ENCODE measurements at places on chromosomes 16 and 17. TPM values are rescaled to one million over a fixed set of nuclear protein-coding genes. Genes with fewer than 3 reads are reported as not detected.

DNA sequence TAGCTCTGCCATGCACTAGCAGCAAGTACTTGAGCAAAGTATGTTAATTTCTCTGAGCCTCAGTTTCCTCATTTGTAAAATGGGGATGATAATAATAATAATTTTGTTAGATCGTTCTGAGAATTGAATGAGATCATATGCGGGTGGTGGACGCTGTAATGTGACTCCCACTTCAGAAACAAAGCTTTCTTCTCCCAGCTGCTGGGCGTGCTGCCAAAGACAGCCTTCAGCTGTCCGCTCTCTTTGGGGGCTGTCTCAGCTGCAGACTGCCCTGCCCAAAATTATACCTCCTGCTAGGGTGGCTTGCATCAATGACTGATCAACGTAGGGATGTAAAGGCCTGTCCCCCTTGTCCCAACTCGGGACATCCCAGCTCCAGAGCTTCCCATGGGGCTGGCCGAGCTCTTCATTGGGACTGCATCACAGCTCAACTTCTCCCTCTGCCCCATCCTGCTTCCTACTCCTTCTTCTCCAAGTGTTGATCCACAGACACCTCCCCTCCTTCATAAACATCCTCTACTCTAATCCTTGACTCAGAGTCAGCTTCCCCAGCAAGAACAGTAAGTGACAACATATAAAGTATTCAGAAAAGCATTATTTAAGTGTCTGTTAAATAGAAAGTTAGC, 30.7 kb upstream of the CDH5 start:
- DNase-seq, result no peak

DNA sequence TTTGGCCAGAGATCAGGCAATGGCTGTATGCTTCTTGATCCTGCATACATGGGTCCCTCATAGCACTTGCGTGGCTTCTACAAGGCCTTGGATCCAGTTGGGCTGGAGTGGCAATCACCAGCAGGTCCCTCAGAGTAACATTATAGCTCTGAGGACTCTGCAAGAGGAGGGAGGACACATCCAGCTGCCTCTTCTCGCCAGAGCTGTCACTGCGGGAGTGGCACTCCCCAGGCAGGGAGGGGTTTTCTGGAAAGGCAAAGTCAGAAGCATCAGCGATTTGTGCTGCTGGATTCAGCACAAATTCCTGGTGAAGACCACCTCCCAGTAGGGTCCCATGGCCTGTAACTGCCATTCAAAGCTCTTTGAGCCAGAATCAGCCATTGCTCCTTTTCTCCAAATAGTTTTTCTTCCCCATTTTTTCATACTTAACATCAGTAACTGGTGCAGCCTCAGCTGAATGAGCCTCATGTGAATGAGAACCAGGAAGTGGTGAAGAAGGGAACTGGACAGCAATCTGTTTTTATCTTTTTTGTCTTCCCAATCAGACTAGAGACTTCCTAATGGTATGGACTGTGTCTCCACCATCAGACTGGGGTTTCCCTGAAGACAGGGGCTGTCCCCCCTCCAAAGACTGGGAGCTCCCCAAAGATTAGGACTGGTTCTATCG, 40.6 kb upstream of the HOXB13 start:
- no peak for DNase-seq

DNA sequence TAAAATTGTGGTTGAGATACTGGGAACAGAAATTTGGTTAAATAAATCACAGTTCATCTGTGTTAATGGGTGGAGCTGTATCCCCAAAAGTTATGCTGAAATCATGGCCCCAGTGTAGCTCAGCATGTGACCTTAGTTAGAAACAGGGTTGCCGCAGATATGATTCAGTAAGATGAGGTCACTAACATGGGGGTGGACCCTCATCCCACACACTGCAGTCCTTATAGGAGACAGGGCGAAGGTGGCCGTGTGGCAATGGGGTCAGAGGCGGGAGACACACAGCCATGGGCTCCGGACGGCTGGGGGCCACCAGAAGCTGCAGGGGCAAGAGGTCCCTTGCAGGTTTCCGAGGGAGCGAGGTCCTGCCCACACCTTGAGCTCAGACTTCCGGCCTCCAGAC, 10.7 kb downstream of the GALNS start:
- DNase-seq, result no peak

MGAT5B gene
- 34.9 TPM for total RNA-seq

DNA sequence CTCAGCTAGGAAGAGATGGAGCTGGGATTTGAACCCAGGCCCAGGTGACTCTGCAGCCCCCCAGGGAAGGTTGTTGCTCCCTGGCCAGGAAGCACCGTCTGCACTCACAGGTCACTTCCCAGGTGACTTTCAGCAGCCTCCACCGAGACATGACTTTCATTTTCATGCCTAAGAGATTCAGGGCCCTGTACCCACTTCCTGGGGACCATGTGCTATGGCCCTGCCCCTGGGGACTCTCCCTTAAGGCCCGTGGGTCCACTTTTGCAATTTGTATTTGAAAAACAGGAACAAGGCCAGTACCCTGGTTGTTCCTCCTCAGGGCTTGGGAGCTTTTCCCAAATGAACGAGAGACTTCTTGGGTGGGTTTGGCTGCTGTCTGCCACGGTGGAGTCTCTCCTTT, 191.0 kb downstream of the IRF8 start:
- DNase-seq, result no peak

DNA sequence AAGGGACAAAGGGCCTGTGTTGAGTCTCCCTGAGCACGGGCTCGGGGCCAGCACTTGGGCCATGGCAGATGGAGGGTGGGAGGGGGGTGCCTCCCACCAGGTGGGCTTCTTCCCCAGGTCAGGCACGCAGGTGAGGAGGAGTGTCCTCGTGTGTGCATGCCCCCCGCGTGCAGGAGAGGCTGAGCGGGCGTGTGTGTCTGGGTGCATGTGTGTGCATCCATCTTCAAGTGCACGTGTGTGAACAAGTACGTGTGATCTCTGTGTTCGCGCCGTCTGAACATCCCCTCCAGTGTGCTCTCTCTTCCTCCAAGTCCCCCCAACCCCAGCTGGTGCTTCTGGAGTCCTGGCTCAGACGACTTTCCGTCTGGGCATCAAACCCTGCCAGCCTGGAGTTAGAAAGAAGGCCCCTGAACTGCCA, 2.7 kb upstream of the ZG16B start:
- DNase-seq, result no peak

NPTX1 gene
- total RNA-seq, result 1.1 TPM

INCA1 gene
- 1.7 TPM for total RNA-seq

DNA sequence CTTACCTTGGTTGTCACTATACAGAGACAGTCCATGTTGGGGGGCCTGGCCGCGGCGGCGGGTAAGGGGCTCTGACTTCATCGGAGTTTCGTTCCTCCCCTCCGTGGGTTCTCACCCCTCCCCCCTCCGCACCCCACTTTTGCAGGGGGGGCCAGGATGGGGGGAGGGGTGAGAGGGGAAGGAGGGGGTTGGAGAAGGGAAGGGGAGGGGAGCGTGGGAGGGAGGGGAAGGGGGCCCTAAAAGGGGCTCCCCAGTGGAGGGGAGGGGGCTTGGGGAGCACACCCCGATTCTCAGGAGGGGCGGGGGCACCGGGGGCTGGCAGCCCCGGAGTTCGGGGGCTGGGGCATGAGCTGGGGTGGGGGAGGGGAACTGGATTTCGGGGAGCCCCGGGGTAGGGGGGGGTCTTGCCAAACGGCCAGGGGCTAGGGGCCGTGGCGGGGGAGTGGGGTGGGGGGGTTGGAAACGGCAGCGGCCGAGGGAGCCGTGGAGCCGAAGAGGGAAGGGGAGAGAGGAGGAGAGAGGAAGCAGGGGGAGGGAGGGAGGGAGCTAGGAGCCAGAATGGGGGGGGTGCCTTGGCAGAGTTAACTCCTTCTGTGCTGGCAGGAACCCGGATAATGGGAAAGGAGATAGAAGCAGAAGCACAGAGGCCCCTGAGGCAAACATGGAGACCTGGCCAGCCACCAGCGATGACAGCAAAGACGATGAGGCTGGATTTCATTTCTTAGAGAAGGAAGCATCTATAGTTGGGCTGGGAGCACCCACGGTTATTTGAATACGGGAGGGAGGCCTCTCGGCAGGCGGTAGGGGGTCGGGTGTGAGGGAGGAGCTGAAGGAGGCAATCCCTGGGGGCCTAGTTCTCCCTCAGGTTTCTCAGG, 2.3 kb downstream of the DLG4 start:
- no peak for DNase-seq

DNA sequence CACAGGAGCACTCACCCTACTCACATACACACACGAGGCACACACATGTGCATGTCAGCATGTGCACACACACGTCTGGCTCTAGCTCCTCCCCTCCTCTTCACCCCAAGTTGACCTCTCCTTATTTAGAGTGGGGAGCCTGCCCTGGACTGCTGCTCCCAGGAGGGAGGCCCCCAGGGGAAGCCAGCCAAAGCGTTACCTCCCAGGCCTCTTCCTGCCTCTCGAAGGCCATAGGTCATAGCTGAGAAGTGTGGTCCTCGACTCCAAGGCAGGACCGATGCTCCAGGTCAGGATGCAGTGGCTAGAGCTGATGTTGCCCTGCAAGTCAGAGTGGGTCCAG, 18.8 kb downstream of the POLR3K start:
- no peak for DNase-seq

All from Panc1 (cell line).